ENCODE measurements at places on chromosomes 2 and 18.
A peak's percentile ranks its signal among the peaks of the same experiment; 100 is the strongest.

- H3K27me3 ChIP-seq, result peaks cover 27% of the 10 kb centered on the region
- no peaks in the 10 kb centered on the region for H3K4me1 ChIP-seq
- H3K36me3 ChIP-seq, result peaks cover 8% of the 10 kb centered on the region
- H3K4me3 ChIP-seq, result no peak overlapping the region
- DNase-seq, result no peak
- H3K27ac ChIP-seq, result no peak overlapping the region
Observed at GRCh38 chr2:26952374-26952773, 18.1 kb upstream of the MAPRE3 start.

- H3K4me1 ChIP-seq, result peaks cover 5% of the 10 kb centered on the region
- H3K27me3 ChIP-seq, result no peaks in the 10 kb centered on the region
- H3K4me3 ChIP-seq, result no peak overlapping the region
- DNase-seq, result peak; percentile 0
Observed at GRCh38 chr2:71670430-71670795, 217.1 kb downstream of the DYSF start.

DNA sequence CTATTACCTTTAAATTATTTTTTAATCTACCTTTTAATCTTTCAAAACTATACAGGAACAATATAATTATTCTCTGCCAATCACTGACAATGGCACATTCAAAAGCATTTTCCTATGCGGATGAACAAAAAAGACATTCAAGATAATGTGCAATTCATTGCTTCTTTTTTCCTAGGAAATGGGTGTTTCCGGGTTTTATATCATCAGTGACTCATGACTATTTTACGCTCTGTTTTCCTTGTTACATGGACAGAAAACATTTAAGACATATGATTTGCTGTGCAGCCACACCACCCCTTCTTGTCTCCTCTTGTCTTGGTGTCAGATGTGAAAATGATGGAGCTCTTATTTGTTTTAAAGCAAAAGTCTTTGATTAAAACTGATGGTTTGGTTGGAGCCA is 184.7 kb upstream of the LINC00305 start:
- H3K27me3 ChIP-seq, result no peaks in the 10 kb centered on the region
- H3K27ac ChIP-seq, result no peak overlapping the region

DNA sequence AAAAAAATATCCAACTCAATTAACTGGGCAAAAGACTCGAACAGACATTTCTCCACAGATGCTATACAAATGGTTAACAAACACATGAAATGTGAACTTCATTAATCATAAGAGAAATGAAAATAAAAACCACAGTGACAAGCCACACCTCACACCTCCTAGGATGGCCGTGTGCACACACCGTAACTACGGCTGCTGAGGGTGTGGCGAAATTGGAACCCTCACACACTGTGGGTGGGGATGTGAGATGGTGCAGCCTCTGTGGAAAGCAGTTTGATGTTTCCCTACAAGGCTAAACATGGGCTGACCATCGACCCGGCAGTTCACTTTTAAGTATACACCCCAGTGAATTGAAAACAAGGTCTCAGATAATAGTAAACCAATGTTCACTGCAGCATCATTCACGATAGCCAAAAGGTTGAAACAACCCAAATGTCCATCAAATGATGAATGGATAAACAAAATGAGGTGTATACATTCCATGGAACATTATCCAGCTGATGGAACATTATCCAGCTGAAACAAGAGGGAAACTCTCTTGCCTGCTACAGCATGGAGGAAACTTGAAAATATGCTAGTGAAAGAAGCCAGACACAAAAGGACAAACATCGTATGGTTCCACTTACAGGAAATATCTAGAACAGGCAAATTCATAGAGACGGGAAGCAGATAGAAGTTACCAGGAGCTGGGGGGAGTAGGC is 32.2 kb downstream of the ZAP70 start:
- peaks cover 27% of the 10 kb centered on the region for H3K4me1 ChIP-seq
- peaks cover 3% of the 10 kb centered on the region for H3K27me3 ChIP-seq
- no peak for DNase-seq
- H3K36me3 ChIP-seq, result peaks cover 19% of the 10 kb centered on the region
- no peak overlapping the region for H3K27ac ChIP-seq
- H3K4me3 ChIP-seq, result no peak overlapping the region

DNA sequence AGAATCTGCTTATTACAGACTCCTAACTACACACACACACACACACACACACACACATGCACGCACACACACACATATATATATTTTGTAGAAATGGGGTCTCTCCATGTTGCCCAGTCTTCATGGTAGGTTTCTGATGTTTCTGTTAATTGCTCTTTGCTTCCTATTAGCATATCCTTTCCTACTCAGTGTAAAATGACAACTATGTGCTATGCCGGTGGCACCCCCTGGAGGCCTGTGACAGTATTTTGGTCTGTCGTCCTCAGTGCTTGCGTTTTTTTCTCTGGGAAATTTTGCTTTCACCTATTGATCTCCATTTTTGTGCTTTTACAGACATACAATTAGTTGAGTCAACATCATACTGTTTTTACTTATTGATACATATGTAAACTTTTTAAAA is 322.1 kb downstream of the LRRTM1 start:
- DNase-seq, result peak; percentile 11
- no peak overlapping the region for H3K4me3 ChIP-seq
- H3K4me1 ChIP-seq, result peaks cover 9% of the 10 kb centered on the region
- no peak overlapping the region for H3K27ac ChIP-seq

- peak; percentile 9 for DNase-seq
- H3K4me3 ChIP-seq, result no peak overlapping the region
- H3K27me3 ChIP-seq, result no peaks in the 10 kb centered on the region
- H3K27ac ChIP-seq, result peak overlapping the region; percentile 4
Observed at GRCh38 chr2:157194097-157194688, 63.3 kb upstream of the GALNT5 start.

- H3K36me3 ChIP-seq, result peaks cover 6% of the 10 kb centered on the region
- no peak overlapping the region for H3K27ac ChIP-seq
- no peak for DNase-seq
- H3K4me1 ChIP-seq, result peaks cover 7% of the 10 kb centered on the region
- no peak overlapping the region for H3K4me3 ChIP-seq
Observed at GRCh38 chr18:36525913-36526312, 228.4 kb downstream of the FHOD3 start.

DNA sequence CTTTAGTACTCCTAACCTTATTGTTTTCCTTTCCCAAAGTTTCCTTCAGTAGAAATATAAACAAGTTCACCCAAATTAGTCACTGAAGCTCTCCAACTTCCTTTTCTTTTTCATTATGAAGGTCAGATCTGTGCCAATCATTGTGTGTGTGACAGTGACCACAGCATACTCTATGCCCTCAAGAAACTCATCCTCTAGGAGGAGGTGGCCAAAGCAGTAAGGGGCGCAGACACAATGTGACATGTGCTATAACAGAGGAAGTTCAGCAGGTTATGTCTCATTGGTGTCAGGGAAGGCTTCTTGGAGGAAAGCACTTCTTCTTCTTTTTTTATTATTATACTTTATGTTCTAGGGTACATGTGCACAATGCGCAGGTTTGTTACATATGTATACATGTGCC is 60.0 kb upstream of the PSME4 start:
- no peak overlapping the region for H3K4me3 ChIP-seq
- H3K4me1 ChIP-seq, result no peaks in the 10 kb centered on the region
- H3K27me3 ChIP-seq, result no peaks in the 10 kb centered on the region

GRCh38 chr2:30217644-30218337 is 13.5 kb upstream of the LBH start:
- peaks cover 4% of the 10 kb centered on the region for H3K4me1 ChIP-seq
- H3K27ac ChIP-seq, result no peak overlapping the region
- no peak overlapping the region for H3K4me3 ChIP-seq

DNA sequence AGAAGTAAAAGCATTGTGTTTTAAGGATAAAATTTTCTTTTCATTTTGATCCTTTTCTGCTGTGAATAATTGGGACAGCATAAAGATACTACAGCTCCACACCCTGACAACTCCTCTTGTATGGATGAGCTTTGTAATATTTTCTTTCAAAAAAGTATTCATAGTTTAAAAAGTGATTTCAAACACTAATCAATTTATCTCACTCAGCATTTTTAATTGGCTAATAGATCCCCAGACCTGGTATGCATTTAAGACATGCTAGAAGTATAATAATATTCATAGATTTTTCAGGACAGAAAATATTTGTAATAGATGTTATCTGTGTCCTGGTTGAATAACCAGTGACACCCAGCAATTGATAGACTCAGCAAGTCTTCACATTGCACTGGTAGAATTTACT is 510.7 kb downstream of the RIT2 start:
- peaks cover 6% of the 10 kb centered on the region for H3K4me1 ChIP-seq
- no peaks in the 10 kb centered on the region for H3K36me3 ChIP-seq
- no peak overlapping the region for H3K27ac ChIP-seq
- DNase-seq, result no peak
- H3K27me3 ChIP-seq, result no peaks in the 10 kb centered on the region

DNA sequence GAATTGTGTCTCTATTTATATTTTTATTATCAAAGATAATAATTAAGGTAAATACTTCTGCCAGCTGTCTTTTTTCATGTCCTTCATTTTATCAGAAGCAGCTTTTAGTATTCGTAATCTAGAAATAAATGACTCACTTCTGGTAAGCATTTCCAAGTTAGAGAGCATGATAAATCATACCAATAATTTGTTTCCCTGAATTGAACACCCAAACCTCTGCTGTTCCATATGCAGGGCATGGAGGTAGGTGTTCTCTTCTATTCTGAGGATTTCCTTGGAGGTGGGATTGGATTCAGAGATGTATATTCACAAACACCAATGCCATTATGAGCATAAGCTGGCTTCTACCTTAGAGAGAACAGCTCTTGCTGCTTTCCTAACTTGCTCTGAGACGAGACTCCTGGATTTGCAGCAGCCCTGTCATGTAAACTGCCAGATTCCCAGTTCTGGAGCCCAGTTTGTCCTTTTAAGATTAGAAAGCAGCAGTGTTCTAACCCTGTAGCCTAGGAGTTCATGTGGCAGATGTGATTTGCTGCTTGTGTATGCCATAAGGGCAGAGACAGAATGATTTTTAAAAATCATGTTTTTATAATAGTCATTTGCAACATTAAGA is 47.5 kb downstream of the SKA1 start:
- H3K27ac ChIP-seq, result no peak overlapping the region
- DNase-seq, result no peak
- H3K27me3 ChIP-seq, result peaks cover 2% of the 10 kb centered on the region
- H3K4me1 ChIP-seq, result no peaks in the 10 kb centered on the region
- H3K36me3 ChIP-seq, result peaks cover 8% of the 10 kb centered on the region
- no peak overlapping the region for H3K4me3 ChIP-seq

GRCh38 chr2:160952464-160953254 is 207.6 kb upstream of the TANK start:
- H3K27me3 ChIP-seq, result no peaks in the 10 kb centered on the region
- H3K36me3 ChIP-seq, result no peaks in the 10 kb centered on the region
- no peak overlapping the region for H3K4me3 ChIP-seq
- no peaks in the 10 kb centered on the region for H3K4me1 ChIP-seq
- H3K27ac ChIP-seq, result no peak overlapping the region

- H3K4me3 ChIP-seq, result no peak overlapping the region
- no peaks in the 10 kb centered on the region for H3K27me3 ChIP-seq
- no peaks in the 10 kb centered on the region for H3K36me3 ChIP-seq
- no peak for DNase-seq
- H3K27ac ChIP-seq, result no peak overlapping the region
Observed at GRCh38 chr2:65532937-65533336, 100.5 kb upstream of the SPRED2 start.

GRCh38 chr2:134336352-134336751 is 82.5 kb downstream of the MGAT5 start:
- H3K4me3 ChIP-seq, result no peak overlapping the region
- no peak for DNase-seq
- H3K4me1 ChIP-seq, result peaks cover 3% of the 10 kb centered on the region
- peaks cover 4% of the 10 kb centered on the region for H3K36me3 ChIP-seq

GRCh38 chr2:55027226-55027625 is 23.0 kb downstream of the RTN4 start:
- H3K4me3 ChIP-seq, result no peak overlapping the region
- no peak for DNase-seq
- H3K4me1 ChIP-seq, result peaks cover 23% of the 10 kb centered on the region
- H3K36me3 ChIP-seq, result peaks cover 2% of the 10 kb centered on the region
- no peak overlapping the region for H3K27ac ChIP-seq
- H3K27me3 ChIP-seq, result no peaks in the 10 kb centered on the region

GRCh38 chr18:52850031-52850560 is 510.1 kb downstream of the DCC start:
- H3K36me3 ChIP-seq, result no peaks in the 10 kb centered on the region
- no peaks in the 10 kb centered on the region for H3K27me3 ChIP-seq
- no peak for DNase-seq
- H3K27ac ChIP-seq, result no peak overlapping the region

GRCh38 chr2:186559848-186560247 is 30.0 kb upstream of the ITGAV start:
- peaks cover 4% of the 10 kb centered on the region for H3K4me1 ChIP-seq
- no peak overlapping the region for H3K27ac ChIP-seq
- H3K27me3 ChIP-seq, result no peaks in the 10 kb centered on the region
- no peak overlapping the region for H3K4me3 ChIP-seq

DNA sequence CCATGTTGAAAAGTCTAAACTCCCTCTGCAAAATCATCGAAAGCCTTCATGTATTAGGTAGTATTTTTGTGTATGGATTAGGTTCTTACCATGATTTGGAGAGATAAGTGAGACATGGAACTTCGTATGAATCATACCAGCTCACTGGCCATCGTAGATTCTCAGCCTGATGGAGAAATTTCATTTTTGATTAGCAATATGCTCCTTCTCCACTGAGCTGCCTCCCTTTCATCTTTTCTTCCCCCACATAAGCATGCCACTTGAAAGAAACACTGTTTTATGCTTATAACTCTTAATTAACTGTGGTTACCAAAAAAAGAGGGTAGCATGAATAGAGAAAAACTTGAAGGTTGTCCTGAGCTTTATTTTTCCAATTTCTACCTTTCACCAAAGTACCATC is 111.9 kb downstream of the NCK2 start:
- H3K36me3 ChIP-seq, result peaks cover 13% of the 10 kb centered on the region
- no peak overlapping the region for H3K27ac ChIP-seq
- H3K4me1 ChIP-seq, result peaks cover 8% of the 10 kb centered on the region
- H3K4me3 ChIP-seq, result no peak overlapping the region
- H3K27me3 ChIP-seq, result no peaks in the 10 kb centered on the region

DNA sequence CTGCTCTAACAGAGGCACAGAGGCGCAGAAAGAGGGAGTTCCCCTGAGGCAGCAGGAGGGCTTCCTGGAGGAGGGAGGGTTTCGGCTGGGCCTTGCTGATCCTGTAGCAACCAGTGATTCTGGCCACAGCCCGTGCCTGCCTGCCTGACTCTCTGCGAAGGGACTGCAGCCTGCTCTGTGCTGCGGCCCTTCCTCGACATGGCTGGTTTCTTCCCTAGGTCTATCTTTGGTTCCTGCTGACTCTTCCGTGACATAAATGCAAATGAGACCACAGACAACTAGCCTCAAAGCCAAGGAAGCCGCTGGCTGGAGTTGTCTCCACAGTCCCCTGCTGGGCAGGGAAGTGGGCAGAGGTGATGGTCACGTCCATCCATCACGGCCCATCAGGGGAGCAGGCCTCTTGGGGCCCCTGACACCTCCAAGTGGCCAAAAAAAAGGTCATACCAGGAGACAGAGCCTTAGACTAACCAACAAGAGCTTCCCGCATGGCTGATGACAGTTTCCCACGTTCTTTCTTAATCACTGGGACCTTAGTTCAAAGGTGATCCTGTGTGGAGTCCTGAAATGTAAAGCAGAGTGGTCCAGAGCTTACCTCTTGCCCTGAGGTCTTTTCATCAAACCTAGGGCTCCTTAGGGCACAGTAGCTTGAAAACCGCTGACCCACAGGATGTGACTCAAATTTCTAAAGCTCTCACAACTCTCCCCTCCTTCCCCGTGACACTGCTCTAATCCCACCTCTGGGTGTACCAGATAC is 55.3 kb downstream of the HS1BP3 start:
- peak overlapping the region; percentile 45 for H3K27ac ChIP-seq
- H3K36me3 ChIP-seq, result no peaks in the 10 kb centered on the region
- H3K27me3 ChIP-seq, result no peaks in the 10 kb centered on the region
- H3K4me1 ChIP-seq, result peaks cover 78% of the 10 kb centered on the region

- H3K4me1 ChIP-seq, result peaks cover 14% of the 10 kb centered on the region
- H3K27me3 ChIP-seq, result peaks cover 8% of the 10 kb centered on the region
- H3K36me3 ChIP-seq, result no peaks in the 10 kb centered on the region
- peak; percentile 50 for DNase-seq
- no peak overlapping the region for H3K4me3 ChIP-seq
Observed at GRCh38 chr2:42086500-42086953, 38.7 kb downstream of the PKDCC start.

All from neural crest cell (in vitro differentiated cells).